ENCODE measurements at places on chromosomes 16 and 17.

GRCh38 chr16:66358231-66358630 is 8.3 kb upstream of the CDH5 start:
- DNase-seq: no peak

GRCh38 chr16:27154705-27155521 is 48.4 kb upstream of the KDM8 start:
- no peak for DNase-seq

DNA sequence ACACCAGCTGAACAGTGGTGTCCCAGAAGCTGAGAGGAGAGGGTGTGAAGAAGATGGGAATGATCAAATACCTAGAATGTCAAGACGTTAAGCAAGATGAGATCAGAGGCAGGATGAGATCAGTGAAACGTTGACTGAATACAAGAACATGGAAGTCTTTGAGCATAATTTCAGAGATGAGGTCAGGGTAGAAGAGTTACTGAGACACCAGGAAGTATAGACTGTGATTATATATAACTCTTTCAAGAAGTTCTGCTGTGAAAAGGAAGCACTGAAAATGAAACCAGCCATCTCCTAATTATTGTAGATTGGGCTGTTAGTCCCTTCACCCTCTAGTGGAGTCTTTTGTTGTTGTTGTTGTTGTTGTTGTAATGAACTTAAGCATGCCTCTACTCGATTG is 9.1 kb downstream of the SHCBP1 start:
- DNase-seq: no peak

GRCh38 chr17:59643159-59644140 is 23.8 kb downstream of the CLTC start:
- no peak for DNase-seq

DNA sequence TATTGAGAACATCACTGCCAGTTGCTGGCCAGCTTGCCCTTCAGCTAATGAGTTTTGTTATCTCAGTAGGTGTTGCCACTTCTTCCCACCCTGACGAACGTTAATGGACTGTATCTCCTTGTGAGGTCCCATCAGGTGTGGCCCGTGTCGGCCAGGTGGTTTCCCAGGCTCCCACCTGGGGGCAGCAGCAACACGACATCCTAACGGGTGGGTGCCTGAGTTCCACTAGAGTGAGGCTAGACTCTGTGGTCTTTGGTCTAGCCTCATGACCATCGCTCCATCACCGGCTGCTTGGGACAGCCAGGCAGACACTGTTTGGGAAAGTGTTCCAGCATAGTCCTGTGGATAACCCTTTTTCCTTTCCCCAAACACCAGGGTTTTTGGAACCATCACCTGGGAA is 45.6 kb upstream of the LCMT1 start:
- DNase-seq: no peak

- DNase-seq: no peak
Observed at GRCh38 chr17:17919169-17920107, 52.8 kb downstream of the TOM1L2 start.

DNA sequence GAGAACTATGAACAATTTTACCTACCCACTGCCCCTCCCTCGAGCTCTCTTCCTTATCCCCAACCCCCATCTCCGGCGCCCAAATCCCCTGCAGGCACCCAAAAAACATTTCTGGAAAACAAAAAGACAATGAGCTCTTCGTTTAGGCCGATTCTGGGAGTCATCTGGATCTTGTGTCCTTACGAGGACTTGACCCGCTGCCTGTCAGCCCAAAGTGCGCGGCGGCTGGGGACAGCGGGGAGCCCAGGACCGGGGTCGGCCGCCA is 524 bp downstream of the STRADA start:
- DNase-seq: no peak

GRCh38 chr17:57999496-58000017 is 7.5 kb downstream of the SRSF1 start:
- DNase-seq: no peak
